Fibroblast of the conjunctiva (primary cell): ENCODE measurements at places on chromosomes 13 and 19.

DNA sequence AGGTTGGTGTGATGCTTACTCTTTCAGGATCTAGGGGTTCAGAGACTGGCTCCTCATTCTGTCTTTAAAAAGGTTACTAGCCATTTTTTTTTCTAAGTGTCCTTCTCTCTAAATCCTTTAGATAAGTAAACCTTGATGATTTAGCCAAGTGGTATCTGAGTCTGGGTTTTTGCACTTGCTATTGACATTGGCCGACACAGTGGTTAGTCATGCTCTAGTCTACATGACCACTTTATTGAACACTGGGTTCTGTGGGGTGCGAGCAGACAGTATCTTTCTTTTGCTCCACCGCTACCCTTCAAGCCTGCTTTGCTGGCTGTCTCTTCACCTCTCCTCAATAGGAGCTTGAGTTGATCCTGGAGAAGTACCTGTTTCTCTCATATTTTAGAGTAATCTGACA, 6.2 kb upstream of the NUP58 start:
- no peak for DNase-seq

- DNase-seq: no peak
Observed at GRCh38 chr19:29672319-29672932, 7.2 kb downstream of the PLEKHF1 start.

- no peak for DNase-seq
Observed at GRCh38 chr13:84802073-84802472, 919.8 kb upstream of the SLITRK1 start.

- DNase-seq: no peak
Observed at GRCh38 chr19:49840736-49841249, 10.2 kb upstream of the PTOV1 start.

GRCh38 chr19:50300814-50301606, 28.2 kb downstream of the KCNC3 start:
- peak; percentile 29 for DNase-seq

DNA sequence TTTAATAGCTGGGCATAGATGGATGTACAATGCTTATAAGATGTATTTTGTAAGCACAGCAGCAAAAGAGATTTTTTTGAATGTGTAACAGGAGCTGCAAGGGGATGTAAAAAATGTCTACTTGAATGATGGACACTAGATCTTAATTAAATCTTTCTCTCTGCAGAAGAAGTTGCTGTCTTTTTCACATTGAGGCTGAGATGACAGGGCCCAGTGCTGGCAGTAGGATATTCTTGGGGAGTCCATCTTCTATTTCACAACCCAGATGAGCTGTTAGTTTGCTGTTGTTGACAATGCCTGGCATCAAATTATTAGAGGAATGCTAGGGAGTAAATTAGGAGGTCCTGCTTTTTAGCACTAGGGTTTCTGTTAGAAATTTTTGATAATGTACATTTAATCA, 698.7 kb downstream of the SLITRK5 start:
- no peak for DNase-seq

DNA sequence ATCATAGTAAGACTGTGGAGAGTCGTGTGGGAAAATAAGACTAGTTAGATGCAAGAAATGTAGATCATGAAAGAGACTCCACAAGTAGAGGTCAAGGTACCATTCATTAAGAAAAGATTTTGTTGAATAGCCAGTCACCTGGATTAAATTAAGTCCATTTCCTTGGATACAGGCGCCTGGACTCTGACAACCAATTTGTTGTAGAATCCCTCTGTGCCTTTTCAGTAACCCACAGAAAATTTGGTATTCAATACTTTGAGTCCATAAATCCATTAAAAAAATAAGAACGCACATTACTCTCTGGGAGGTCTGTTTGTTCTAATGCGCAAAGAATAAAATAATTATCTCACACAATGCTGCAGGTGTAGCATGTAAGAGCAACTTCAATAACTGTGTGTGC, 469.4 kb downstream of the KLF12 start:
- no peak for DNase-seq
